ENCODE measurements at places on chromosomes 12 and 14.

- no peak overlapping the region for H3K27ac ChIP-seq
- no peak for DNase-seq
- no peaks in the 10 kb centered on the region for H3K4me1 ChIP-seq
- no peaks in the 10 kb centered on the region for H3K36me3 ChIP-seq
- H3K4me3 ChIP-seq = no peak overlapping the region
Observed at GRCh38 chr14:101620031-101620788, 58.9 kb downstream of the DIO3 start.

DNA sequence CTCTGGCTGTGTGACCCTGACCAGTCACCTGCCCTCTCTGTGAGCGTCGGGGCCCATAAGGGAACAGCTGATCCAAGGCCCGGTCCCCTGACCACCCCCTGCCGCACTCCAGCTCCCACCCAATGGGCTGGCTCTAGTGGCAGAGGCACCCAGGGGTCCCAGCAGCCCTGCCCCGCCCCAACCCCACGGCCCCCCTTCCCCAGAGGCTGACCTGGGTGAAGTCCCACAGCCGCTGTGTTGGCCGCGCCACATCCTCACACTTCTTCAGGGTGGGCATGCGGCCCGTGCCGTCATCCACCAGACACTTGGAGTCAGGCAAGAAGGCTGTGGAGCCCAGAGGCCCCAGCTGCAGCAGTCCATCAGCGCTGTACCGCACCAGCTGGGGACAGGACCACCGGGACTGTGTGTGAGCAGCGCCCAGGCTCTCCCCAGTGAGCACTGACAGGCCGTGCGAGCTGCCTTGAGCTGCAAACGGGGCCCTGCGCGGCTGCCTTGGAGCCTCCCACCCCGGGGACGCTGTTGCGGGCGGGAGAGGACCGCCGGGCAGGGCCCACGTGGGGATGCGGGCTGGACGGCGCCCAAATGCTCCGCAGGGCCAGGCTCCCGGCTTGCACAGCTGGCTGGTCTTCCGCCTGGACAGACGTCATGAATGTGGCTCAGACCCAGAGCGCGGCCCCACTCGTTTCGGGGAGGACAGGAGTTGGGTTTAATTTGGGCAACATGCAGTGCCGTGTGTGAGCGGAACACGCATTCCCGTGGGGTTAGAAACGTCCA, 53.5 kb downstream of the NOC4L start:
- DNase-seq = no peak
- H3K27ac ChIP-seq = no peak overlapping the region
- no peaks in the 10 kb centered on the region for H3K27me3 ChIP-seq
- no peaks in the 10 kb centered on the region for H3K4me1 ChIP-seq

DNA sequence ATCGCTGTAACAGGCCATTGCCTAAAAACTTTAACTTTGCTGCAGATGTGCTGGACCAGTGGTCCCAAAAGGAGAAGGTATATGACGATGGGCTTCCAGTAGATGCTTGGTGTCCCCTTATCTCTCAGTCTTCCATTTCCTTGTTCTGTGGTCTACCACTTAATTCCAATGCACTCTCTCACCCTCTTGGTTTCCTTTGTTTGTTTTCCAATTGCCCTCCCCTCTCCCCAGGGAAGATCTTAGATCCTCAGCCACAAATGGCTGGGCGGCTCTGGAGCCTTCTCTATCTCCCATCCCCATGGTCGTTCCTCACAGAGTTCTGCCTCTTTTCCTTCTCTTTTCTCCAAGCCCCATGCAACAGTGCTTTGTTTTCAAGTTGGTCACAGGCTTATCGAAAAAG, 584 bp downstream of the ACSM4 start:
- H3K4me3 ChIP-seq = no peak overlapping the region
- no peak for DNase-seq
- no peak overlapping the region for H3K27ac ChIP-seq
- H3K27me3 ChIP-seq = no peaks in the 10 kb centered on the region

- no peaks in the 10 kb centered on the region for H3K27me3 ChIP-seq
- H3K27ac ChIP-seq = no peak overlapping the region
- H3K4me3 ChIP-seq = no peak overlapping the region
- no peaks in the 10 kb centered on the region for H3K36me3 ChIP-seq
- H3K4me1 ChIP-seq = no peaks in the 10 kb centered on the region
- DNase-seq = no peak
Observed at GRCh38 chr14:24712909-24713308, 78.9 kb upstream of the GZMB start.

DNA sequence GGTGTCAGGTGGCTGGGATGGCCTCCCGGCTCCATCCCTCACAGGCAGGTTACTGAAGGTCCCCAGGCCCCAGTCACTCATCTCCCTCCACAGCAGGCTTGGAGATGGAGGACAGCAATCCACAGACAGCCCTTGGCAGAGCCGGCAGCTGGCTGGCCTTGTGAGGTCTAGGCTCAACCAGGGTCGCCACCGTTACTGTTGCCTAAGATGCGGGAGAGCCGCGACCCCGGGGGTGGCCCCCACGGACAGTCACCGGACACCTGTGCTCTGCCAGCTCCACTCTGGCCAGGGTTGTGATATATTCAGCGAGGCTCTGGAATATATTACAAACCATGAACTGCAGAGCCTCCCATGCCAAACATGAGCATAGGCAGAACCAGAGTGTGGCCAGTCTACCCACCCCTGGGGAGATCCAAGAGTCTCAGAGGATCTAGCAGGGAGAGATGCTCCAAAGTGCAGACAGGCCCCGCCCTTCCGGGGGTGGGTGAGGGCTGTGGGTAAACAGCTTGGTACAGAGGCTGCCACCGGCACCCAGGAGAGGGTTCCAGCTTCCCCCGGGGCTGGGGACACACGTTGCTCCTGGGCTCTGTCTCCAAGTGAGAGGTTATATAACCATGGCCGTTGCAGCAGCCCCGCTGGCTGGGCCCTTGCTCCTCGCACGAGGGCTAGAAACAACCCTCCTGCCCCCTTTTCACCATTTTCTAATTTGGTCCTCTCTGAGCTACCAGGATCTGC, 55.9 kb upstream of the DIO3 start:
- no peaks in the 10 kb centered on the region for H3K4me1 ChIP-seq
- H3K27me3 ChIP-seq = peaks cover 3% of the 10 kb centered on the region
- no peak overlapping the region for H3K27ac ChIP-seq
- no peak overlapping the region for H3K4me3 ChIP-seq

DNA sequence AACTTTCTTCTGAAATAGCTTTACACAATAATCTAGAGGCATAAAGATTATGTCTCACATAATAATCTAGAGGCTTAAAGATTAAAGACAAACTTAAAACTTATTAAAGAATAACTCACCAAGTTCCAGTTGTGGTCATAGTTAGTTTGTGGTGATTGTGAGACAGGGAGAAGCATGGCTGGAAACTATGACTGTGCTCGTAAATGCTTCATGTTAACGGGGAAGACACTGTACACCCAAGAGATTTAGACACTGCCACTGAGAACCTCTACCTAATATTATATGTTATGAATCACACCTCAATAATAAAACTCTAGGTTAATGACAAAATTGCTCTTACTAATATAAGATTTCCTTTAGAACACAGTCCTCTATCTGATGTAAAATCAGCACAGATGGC, 541.6 kb downstream of the TMEM121 start:
- H3K36me3 ChIP-seq = no peaks in the 10 kb centered on the region
- no peaks in the 10 kb centered on the region for H3K27me3 ChIP-seq
- DNase-seq = no peak
- no peak overlapping the region for H3K4me3 ChIP-seq
- H3K4me1 ChIP-seq = no peaks in the 10 kb centered on the region

- H3K27ac ChIP-seq = peak overlapping the region; percentile 61
- DNase-seq = peak; percentile 49
- no peak overlapping the region for H3K4me3 ChIP-seq
Observed at GRCh38 chr14:81209167-81209836, 11.5 kb downstream of the GTF2A1 start.

GRCh38 chr14:65072256-65072655, 30.1 kb downstream of the MAX start:
- no peak overlapping the region for H3K4me3 ChIP-seq
- H3K4me1 ChIP-seq = peaks cover 58% of the 10 kb centered on the region
- peaks cover 43% of the 10 kb centered on the region for H3K36me3 ChIP-seq
- H3K27me3 ChIP-seq = no peaks in the 10 kb centered on the region
- H3K27ac ChIP-seq = no peak overlapping the region
- no peak for DNase-seq

DNA sequence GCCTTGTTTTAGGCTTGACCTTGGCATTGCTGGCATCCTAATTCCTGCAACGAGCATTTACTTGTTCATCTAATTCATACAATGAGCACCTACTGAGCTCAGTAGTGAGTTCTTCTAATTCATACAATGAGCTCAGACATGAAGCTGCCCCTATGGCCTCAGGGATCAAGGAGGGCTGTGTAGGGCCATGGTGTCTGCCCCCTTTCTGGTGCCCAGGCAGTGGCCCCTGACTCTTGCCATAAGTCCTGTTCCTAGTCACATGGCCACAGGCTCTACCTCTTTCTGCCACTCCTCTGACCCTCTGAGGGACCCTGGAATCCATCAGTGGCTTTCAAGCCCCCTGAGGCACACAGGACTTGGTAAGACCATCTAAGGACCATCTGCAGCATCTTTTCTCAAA, 148.8 kb downstream of the ZFP36L1 start:
- no peak overlapping the region for H3K27ac ChIP-seq
- peaks cover 4% of the 10 kb centered on the region for H3K4me1 ChIP-seq
- H3K27me3 ChIP-seq = no peaks in the 10 kb centered on the region
- no peak overlapping the region for H3K4me3 ChIP-seq

DNA sequence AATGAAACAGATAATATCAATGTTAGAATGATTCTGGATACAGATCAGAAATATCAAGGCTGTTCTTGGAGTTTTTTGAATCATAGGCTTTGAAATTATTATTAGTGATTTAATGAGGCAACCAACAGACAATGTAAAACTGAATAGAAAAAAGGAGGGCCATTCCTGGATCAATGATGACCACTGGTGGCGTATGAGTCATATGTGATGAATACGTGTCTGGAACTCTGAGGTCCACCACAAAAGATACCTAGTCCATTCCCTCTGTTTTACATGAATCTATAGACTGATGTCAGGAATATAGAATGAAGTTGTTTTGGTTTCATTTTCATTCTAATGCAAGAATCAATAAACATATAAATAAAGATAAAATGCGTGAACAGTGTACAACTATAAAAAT, 78.3 kb upstream of the RTL1 start:
- H3K36me3 ChIP-seq = no peaks in the 10 kb centered on the region
- no peaks in the 10 kb centered on the region for H3K4me1 ChIP-seq

DNA sequence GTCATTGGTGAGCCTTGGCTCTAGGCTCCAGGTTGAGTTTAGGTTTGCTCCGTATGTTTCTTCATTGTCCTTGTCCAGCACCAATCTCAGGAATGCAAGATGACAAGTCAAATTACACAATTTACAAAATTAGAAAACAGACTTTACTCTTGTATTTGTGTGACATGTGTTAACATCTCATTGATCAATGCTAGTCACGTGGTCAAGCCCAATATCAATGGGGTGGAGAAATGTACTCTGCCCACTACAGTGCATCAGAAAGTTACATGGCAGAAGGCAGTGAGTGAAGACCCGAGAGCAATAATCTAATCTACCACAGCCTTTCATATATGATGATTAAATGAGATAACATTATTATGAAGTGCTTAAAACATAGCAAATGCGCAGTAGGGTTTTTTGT, 94.8 kb downstream of the ETNK1 start:
- no peak for DNase-seq
- no peaks in the 10 kb centered on the region for H3K4me1 ChIP-seq
- no peaks in the 10 kb centered on the region for H3K36me3 ChIP-seq
- H3K4me3 ChIP-seq = no peak overlapping the region
- no peaks in the 10 kb centered on the region for H3K27me3 ChIP-seq
- no peak overlapping the region for H3K27ac ChIP-seq

- H3K4me3 ChIP-seq = no peak overlapping the region
- peaks cover 2% of the 10 kb centered on the region for H3K27me3 ChIP-seq
- no peaks in the 10 kb centered on the region for H3K4me1 ChIP-seq
Observed at GRCh38 chr14:92740440-92740839, 8.0 kb downstream of the LGMN start.

- H3K36me3 ChIP-seq = no peaks in the 10 kb centered on the region
- no peak overlapping the region for H3K4me3 ChIP-seq
- no peak overlapping the region for H3K27ac ChIP-seq
- DNase-seq = no peak
- H3K27me3 ChIP-seq = no peaks in the 10 kb centered on the region
- no peaks in the 10 kb centered on the region for H3K4me1 ChIP-seq
Observed at GRCh38 chr14:30131581-30132097, 204.0 kb upstream of the PRKD1 start.

DNA sequence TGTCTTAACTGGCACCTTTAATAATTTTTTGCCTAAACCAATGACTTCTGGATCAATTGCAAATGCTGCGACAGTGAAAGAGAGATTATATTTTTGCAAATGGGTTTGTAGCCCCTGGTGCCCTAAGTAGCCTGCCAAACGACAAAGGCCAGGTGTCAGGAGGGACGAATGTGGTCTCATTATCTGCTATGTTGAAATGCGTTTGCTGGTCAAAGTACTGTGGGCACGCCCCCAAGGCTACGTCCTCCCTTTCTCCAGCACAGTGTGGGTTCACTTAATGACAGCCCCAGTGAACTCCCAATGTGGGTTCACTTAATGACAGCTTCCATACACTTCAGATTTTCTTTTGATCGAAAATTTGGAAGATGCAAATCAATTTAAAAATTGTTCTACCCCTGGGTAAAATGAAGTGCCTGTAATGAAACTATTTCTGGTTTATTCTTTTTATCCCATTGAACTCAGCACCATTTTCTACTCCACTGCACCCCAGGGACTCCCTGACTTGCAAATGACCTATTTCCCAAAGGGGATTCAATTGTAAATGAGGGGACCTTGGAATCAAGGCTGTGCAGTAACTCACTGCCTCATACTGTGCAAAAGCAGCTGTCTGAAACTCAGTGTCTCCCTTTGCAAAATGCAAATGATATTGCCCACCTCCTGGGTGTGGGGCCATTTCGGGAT, 1.4 kb downstream of the SERPINA11 start:
- H3K27me3 ChIP-seq = peaks cover 15% of the 10 kb centered on the region
- no peak overlapping the region for H3K4me3 ChIP-seq

GRCh38 chr12:123943816-123944215, 28.8 kb downstream of the CCDC92 start:
- H3K4me3 ChIP-seq = no peak overlapping the region
- DNase-seq = no peak
- no peaks in the 10 kb centered on the region for H3K27me3 ChIP-seq
- H3K4me1 ChIP-seq = peaks cover 11% of the 10 kb centered on the region
- H3K36me3 ChIP-seq = peaks cover 11% of the 10 kb centered on the region

GRCh38 chr12:39047539-39048262, 142.3 kb upstream of the CPNE8 start:
- H3K4me3 ChIP-seq = no peak overlapping the region
- no peak overlapping the region for H3K27ac ChIP-seq
- no peaks in the 10 kb centered on the region for H3K27me3 ChIP-seq
- no peaks in the 10 kb centered on the region for H3K36me3 ChIP-seq

GRCh38 chr12:57881475-57881874, 34.9 kb upstream of the CTDSP2 start:
- no peaks in the 10 kb centered on the region for H3K4me1 ChIP-seq
- no peaks in the 10 kb centered on the region for H3K27me3 ChIP-seq
- no peak overlapping the region for H3K4me3 ChIP-seq
- H3K36me3 ChIP-seq = no peaks in the 10 kb centered on the region
- no peak for DNase-seq
- no peak overlapping the region for H3K27ac ChIP-seq

GRCh38 chr12:112518365-112518735, 99.6 kb downstream of the PTPN11 start:
- no peak overlapping the region for H3K4me3 ChIP-seq
- DNase-seq = no peak
- no peaks in the 10 kb centered on the region for H3K27me3 ChIP-seq

GRCh38 chr12:110637869-110638441, 24.0 kb downstream of the TCTN1 start:
- no peaks in the 10 kb centered on the region for H3K36me3 ChIP-seq
- no peak overlapping the region for H3K27ac ChIP-seq
- no peaks in the 10 kb centered on the region for H3K27me3 ChIP-seq
